ENCODE measurements at places on chromosomes 5 and 9.

GRCh38 chr9:110146373-110146772, 61.6 kb downstream of the C9orf152 start:
- DNase-seq, result no peak

DNA sequence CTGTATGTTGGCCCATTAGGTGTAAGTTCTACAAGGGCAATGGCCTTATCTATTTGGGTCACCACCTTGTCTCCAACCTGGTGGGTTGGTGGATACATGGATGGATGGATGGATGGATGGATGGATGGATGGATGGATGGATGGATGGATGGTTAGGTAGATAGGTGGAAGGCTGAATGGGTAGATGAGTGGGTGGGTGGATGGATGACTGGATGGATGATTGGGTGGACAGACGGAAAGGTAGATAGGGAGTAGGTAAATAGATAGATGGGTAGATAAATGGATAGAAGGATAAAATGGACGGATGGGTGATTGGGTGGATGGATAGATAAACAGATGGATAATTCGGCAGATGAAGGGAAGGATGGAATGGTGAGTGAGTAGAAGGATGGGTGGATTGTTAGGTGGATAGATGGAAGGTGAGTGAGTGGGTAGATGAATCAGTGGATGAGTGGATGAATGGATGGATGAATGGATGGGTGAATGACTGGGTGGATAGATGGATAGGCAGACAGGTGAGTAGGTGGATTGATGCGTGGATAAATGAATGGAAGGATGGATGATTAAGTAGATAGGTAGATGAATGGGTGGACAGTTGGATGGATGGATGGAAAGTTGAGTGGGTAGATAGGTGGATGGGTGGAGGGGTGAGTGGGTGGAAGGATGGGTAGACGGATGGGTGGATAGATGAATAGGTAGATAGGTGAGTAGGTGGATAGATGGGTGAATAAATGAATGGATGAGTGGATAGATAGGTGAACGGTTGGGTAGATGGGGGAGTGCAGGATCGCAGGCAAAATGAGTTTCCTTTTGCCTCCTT, 83.1 kb upstream of the FBXW11 start:
- DNase-seq, result no peak

DNA sequence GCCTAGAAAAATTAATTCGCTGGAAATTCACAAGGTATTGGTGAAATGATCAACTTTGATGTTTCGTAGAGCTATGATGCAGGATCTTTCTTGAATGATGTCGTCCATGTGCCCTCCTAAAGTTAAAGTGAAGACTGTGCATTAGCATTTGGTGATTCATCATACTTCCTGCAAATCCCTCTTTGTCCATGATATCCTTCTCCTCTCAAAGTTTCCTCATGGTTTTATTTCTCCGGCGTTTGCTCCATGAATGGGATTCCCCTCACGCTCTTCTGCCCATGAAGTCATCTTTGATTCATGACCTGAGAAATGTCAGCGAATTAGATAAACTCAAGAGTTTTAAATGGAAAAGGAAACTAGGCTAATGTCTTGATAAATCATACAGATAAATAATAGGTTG, 372.7 kb downstream of the PSAT1 start:
- no peak for DNase-seq

GRCh38 chr5:37055383-37055990, 178.9 kb downstream of the NIPBL start:
- DNase-seq, result no peak

- no peak for DNase-seq
Observed at GRCh38 chr5:51479840-51480239, 96.6 kb downstream of the ISL1 start.

DNA sequence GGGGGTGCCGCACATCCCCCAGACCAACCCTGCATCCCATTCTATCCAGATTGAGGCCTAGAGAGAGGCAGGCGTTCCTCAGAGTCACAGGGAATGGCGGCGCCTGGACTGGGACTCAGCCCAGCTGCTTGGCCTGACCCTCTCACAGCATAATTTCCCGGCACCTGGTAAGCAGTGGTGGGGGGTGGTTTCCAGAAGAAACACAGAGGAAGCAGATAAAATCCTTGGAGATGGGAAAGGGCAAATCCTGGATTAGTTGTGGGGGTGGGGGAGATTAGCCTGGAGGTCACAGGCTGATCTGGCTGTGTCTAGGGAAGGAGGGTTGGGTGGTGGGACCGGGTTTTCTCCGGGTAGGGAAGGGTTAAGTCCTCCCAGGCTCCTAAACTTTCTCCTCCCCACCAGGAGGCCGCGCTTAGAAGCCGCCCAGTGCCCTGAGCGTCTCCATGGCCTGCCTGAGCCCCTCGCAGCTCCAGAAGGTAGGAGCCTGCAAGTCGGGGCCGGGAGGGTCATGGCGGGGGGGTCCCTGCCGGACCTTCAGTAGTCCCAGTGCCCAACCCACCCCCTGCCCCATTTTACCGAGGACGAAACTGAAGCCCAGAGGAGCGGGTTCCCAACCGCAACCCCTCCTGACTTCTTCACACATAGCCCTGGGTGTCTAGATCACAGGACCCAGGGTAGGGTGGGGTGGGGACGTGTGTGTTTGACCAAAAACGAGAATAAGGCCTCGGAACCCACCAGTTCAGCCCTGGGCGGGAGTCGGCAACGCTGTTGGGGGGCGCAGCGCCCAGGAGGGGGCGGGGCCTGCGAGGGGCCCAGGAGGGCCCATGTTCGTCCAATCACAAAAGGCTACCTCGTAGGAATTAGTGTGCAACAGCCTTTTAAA, 1.3 kb downstream of the PHYHD1 start:
- peak; percentile 47 for DNase-seq

DNA sequence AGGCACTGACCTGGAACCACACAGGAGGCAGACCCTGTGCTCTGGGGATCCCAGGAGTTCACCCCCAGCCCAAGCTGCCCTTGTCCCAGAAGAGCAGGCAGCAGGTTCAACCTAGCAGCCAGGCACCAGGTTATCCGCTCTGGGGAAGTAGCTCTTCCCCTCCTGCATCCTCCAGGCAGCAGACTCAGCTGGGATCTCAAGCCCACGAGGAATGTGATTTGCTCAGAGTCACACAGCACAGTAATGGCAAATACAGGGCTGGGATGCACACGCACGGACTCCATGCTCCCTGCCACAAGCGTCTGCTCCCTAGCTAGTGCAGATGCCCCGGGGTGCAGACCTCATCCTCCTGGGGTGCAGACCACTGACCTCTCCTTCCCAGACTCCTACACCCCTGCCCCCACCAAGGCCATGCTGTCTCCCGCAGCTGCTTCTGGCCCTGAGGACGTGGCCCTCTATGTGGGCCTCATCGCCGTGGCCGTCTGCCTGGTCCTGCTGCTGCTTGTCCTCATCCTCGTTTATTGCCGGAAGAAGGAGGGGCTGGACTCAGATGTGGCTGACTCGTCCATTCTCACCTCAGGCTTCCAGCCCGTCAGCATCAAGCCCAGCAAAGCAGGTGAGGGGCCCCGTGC, 25.5 kb downstream of the HK3 start:
- no peak for DNase-seq

- no peak for DNase-seq
Observed at GRCh38 chr5:56024810-56025150, 30.0 kb upstream of the IL6ST start.

DNA sequence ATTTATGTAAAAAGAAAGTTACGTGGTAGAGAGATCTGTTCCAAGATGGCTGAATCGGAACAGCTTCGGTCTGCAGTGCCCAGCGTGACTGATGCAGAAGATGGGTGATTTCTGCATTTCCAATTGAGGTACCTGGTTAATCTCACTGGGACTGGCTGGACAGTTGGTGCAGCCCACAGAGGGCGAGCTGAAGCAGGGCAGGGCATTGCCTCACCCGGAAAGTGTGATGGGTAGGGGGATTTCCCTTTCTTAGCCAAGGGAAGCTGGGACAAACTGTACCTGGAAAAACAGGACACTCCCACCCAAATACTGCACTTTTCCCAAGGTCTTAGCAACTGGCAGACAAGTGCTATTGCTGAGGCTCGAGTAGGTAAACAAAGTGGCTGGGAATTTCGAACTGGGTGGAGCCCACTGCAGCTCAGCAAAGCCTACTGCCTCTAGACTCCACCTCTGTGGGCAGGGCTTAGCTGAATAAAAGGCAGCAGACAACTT, 13.1 kb upstream of the HSD17B4 start:
- DNase-seq, result peak; percentile 75

DNA sequence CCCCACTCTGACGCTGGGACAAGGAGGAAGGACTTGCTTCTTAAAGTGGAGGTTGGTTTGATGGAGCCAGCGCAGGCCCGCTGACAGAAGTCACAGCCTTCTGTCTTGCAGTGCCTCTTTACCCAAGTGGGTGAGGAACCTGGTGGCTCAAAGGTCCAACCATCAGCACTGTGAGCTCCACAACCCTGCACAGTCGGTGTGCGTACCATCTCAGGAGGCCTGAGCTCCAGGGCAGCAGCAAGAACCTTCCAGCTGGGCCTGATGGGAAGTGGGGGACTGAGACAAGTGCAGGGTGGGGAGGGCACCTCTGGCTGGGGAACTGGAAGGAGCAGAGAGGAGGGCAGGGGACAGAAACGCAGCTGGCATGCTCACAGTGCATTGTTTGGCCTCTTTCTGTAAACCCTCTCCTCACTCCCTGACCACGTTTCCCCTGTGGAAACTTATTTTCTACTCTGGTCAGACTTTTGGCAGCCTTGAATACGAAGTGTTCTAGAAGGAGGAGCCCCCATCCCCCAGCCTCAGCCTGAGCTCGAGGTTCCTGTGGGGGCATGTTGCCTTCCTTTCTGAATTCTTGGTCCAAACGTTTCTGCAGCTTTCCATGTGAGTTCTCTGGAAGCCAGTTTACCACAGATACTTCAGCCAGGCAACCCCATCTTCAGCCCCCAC, 178.5 kb upstream of the PITX1 start:
- no peak for DNase-seq

GRCh38 chr9:92804727-92805126, 40.1 kb upstream of the BICD2 start:
- DNase-seq, result no peak

DNA sequence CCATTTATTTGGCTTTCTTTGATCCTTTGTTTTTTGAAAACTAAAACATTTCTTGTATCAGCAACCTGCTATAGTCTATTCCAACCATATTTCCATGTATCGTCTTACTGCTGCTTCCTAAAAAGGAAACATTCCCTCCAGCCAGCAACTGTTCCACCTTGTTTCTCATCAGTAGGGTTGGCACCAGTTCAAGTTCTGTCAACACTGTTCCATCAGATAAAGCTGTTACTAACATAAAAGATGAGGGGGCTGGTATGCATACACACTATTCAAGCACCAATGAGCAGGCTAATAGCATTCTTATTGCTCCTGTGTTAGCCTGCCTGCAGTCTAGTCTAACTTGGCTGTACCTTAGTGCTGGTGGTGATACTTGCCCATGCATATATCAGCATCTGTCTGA, 178.3 kb downstream of the CWC27 start:
- no peak for DNase-seq

DNA sequence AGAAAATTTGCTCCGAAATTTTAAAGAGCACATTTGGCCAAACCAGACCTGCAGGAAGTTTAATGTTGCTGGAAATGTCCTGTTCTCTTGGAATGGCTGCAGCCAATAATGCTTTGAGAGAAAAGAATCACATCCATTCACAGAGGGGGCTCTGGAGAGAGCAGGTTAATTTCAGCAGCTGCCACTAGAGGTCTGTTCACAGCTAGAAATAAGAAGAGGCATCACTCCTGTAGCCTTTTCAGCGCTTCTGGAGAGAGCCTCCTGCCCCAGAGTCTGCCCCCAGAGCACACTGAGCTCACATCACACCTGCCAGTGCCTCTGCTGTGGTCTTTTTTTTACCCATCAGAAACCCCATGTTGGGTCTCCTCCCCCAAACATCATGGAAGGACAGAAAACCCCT, 124.8 kb upstream of the RAD23B start:
- DNase-seq, result peak; percentile 71

- no peak for DNase-seq
Observed at GRCh38 chr9:26673261-26673660, 219.3 kb downstream of the CAAP1 start.

GRCh38 chr9:109506097-109506712, 8.1 kb upstream of the PTPN3 start:
- DNase-seq, result no peak

DNA sequence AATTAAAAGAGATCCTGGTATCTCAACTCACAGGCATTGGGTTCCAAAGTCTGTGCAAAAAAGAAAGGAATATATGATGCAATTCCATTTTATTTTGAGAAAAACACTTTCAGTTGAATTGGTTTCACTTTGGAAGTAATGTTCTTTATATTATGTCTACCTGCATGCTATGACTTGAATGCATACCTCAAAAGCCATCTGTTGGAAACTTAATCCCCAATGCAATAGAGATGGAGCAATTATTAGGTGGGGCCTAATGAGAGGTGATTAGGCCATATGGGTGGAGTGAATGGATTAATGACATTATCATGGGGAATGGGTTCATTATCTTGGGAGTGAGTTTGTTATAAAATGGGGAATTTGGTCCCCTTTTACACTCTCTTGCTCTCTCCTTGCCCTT, 293.3 kb downstream of the CSNK1G3 start:
- DNase-seq, result no peak

DNA sequence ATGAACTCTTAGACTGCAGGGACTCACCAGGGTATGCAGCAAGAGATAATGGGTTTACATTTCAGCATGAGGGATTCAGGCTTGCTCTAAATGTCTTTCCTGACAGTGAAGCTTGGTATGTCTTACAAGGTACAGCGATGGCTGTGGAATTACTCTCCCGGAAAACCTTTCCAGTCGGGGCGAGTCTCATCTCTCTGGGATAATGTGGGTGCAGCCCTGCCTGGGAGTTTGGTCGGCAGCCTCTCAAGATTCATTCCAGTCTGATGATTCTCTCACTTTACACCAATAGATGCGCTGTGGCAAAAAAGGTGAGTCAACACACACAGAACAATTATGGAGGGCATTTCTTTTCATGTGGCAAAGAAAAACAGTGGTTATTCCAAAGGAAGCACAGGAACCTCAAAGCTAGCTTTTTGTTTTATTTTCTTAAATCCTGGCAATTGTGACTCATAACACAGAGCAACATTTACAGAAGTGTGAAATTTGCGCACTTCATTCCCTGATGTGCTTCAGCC, 190.3 kb downstream of the DCP2 start:
- DNase-seq, result no peak

DNA sequence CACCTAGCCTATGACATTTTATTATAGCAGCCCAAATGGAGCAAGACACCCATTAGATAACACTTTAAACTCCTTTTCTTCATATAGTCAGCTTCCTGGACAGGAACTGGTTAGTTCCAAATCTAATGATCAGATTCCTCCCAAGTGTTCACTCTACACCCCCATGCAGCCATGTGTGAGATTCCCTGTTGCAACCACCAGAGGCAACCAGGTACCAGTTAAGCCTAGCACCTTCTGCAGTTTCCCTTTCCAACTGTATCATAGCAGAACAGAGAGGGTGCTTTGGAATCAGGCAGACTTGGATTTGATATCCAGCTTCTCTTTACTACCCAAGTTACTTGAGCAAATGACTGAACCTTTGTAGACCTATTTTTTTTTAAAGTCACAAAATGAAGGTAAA, 296.6 kb upstream of the PCSK5 start:
- DNase-seq, result no peak
